ENCODE measurements at places on chromosomes 16 and 17.

- no peak for DNase-seq
These were observed 1.7 kb upstream of the RRAD start for GRCh38 chr16:66926961-66927436.

DNA sequence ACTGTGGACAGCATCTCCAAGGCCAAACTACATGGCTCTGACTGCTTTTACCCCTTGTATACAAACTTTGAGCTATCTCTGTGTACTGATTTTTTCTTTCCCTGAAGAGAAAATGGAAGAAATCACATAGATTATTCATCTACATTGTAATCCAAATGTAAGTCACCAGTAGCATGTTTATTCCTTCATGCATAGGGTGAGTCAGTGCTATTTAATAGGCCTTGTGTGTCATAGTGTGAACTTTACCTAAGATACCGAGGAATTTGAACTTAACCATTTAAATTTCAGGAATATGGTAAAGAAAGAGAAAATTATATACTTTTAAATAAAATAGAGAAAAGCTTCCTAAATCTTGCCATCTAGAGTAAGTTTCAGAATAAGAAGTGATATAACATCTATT is 16.5 kb downstream of the PHKB start:
- no peak for DNase-seq

DNA sequence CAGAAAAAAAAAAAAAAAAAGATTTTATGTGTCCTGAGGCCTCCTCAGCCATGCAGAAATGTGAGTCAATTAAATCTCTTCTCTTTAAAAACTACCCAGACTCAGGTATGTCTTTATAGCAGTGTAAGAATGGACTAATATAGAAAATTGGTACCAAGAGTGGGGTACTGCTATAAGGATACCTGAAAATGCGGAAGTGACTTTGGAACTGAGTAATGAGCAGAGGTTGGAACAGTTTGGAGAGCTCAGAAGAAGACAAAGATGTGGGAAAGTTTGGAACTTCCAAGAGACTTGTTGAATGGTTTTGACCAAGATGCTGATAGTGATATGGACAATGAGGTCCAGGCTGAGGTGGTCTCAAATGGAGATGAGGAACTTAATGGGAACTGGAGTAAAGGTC is 17.3 kb upstream of the CNEP1R1 start:
- DNase-seq, result no peak

DNA sequence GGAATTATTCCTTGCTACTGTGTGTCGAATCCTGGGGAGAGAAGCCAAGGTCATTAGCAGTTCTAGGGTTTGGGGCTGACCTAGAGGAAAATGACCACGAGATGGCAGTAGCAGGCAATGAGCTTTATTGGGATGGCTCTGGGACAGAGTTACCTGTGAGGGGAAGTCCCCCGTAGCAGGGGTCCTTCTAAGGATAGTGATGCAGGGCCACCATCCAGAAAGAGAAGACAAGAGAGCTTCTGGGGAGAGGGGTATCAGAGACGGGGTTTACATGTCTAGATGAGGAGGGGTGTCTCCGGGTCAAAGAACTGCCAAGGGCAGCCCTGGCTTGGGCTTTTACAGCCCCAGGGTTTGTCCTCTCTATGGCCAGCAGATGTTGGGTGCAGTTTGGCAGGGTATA is 6.4 kb upstream of the GGT6 start:
- DNase-seq, result peak; percentile 55

DNA sequence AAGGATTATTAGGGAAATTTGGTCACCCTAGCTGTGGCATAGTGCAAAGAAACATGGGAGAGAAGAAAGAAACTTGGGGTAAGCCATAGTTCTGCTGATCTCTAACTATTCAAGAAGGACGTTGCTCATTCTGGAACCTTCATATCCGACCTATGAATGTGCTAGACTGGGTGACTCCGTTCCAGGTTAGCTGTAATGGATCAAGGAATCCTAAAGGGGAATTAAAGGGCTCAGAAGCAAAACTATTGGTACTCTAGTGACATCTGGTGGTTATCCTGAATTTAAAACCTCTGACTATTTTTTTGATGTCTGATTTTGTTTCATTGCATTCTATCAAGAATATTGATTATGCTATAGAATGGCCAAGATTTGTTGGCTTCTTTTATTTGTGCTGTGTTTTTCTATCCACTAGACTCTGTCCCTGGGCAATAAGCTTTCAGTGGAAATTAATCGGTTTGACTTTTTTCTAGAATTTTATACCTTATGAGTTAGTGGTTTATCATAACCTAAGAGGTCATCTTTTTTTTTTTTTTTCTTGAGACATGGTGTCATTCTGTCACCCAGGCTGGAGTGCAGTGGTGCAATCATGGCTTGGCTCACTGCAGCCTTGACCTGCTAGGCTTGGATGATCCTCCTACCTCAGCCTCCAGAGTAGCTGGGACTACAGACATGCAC is 19.5 kb downstream of the PCTP start:
- DNase-seq, result peak; percentile 25

GRCh38 chr16:87303431-87303930 is 13.7 kb downstream of the C16orf95 start:
- DNase-seq, result no peak
